Activated T-cell treated with anti-CD3 and anti-CD28 coated beads, Interleukin-2, amount 50 U/mL, for 1 hour (primary cell): ENCODE measurements at places on chromosomes 7 and 10.

DNA sequence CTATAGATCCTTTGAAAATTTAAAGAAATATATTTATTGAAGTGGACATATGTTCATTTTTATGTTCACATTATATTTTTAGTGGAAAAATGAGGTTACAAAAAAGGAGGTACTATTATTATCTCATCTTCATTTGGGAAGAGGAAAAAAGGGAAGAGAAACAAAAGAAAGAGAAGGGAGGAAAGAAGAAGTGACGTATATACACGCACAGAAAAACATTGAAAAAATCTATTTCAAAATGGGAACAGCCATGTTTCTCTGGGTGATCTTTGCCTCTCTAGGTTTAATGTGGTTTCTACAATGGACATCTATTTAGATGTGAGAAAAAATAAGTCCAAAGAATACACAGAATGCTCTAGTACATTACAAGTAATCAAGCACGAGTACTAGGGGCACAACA is 14.8 kb downstream of the ANK3 start:
- DNase-seq = no peak

GRCh38 chr10:33052263-33052875 is 94.3 kb upstream of the ITGB1 start:
- DNase-seq = no peak

GRCh38 chr7:157876469-157877285 is 539.9 kb downstream of the DNAJB6 start:
- DNase-seq = no peak

DNA sequence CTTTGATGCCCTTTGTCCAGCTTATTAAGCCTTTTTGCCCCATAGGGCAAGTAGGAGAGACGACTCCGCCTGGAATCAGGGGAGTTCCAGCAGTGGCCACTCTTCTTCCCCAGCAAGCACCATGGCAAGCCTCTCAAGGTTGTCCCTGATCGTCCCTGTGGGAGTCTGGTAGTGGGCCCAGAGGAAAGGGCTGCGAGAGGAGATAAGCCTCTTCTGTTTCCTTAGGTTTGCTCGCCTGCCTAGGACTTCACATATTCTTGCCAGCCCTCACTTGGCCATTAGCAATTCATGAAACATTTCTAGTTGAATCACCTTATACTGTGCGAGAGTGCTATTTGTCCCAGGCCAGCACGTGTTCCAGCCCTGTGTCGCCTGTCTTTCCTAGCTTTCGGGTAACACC is 47.8 kb upstream of the CPN1 start:
- DNase-seq = no peak

- no peak for DNase-seq
Observed at GRCh38 chr10:91013985-91014384, 93.1 kb upstream of the ANKRD1 start.

DNA sequence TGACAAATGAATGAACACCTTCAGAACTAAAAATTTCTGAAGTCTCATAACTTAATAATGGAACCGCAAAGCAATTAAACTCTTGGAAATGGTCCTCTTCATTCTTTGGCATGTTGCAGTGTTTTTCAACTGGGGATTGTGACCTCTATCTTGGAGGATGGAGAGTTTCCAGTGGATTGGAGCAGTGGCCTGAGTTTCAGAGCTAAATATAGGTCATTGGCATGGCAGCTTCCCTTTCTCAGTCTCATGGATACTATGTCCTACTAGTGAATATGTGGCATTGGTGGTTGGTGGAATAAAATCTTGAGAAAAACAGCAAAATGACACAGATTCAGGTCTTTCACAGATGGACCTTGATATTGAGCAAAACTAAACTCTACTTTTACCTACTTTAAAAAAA is 24.1 kb upstream of the EPC1 start:
- DNase-seq = no peak

- no peak for DNase-seq
Observed at GRCh38 chr10:13206546-13207443, 27.4 kb downstream of the UCMA start.

DNA sequence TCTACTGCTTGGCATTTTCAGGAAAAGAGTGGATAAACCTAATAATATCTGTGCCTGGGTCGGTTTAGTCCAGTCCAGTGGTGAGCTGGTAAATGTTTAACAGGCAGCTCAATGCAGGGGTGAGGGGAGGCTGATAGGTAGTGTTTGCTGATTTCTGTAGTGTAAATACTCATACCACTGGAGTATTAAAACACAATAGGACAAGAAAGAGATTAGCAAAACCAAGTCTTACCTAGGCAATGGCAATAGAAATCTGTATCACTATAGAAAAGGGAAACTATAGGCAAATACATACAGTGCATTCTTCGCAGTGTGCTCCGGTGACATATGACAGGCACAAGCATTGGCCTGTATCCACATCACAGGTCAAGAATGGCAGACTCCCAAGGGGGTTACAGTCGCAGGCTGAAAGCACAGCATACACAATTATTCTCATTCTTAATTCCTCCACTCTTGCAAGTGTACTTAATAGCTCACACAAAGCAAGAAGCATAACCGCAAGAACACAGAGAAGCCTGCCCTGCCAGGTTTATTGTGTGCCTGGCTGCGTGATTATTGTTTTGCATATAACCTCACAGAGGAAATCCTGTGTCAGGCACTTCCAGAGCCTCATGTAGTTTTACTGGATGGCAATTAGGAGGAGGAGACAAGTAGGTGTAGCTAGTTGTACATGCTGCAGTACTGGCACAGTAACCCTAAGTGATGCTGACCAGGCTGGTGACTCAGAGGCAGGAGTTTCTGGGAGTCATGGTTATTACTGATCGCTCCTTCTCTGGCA is 35.0 kb downstream of the LAMB4 start:
- no peak for DNase-seq

GRCh38 chr7:7119729-7120128 is 62.6 kb upstream of the C1GALT1 start:
- DNase-seq = no peak

DNA sequence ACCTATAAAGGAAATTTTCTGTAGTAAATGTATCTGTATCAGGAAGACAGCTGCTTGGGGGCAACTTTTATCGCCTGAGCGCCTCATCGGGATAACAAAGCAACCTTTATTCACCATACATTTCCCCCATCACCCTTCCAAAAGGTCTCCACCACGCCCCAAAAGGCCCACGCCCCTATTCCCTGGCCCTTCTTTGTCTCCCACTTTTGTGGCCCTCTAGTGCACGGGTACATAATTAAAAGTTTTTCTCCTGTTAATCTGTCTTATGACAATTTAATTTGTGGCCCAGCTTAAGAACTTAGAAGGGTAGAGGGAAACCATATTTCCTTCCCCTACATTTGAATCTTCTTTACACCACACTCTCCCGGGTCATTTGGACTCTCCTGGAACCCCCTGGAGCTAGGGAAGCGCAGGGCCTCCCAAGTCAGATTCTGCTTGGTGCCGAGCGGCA is 625 bp downstream of the RP9 start:
- DNase-seq = peak; percentile 28

- no peak for DNase-seq
Observed at GRCh38 chr10:89164080-89164479, 43.0 kb downstream of the CH25H start.

- no peak for DNase-seq
Observed at GRCh38 chr10:19628767-19629560, 187.3 kb upstream of the PLXDC2 start.

- no peak for DNase-seq
Observed at GRCh38 chr10:122699796-122700455, at the start of gene C10orf120. C10orf120 (minus strand) TSS chr10:122699846; CDS start chr10:122699790, 56 bp downstream.

GRCh38 chr10:48291190-48291589 is 15.3 kb upstream of the MAPK8 start:
- DNase-seq = no peak

DNA sequence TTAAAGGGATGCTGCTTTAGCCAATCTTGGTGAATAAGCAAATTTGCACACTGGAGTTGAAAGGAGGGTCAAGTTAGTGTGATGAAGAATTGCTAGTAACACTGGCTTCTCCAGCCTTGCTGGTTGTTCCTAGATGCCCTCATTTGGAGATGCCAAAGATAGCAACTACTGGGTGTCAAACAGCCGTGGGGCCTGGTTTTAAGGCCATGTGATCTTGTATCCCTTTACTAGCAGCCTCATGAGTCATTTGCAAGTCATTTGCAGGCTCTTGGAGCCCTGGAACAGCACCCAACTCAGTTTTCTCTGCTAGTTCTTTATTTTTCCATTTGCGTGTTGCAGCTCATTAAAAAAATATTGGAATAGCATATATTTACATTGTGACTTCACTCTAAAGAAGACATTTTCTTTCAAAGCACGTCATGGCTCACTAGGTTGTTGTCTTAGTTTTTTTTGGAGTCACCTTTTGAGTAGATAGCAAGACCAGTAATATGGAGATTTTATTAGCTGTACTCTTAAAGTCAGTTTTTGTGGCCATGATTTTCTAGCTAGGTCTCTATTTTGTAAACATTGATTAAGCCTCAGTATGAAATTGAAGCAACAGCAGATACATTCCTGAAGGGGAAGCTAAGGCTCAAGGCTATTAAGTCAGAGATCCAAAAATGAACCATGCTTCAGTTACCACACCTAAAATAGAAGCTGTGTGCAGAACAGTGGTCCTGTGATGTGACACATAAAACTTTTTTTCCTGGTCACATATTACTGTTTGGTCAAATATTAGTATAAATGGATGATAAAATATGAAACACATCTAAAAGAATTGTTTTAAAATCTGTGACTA is 1.3 kb downstream of the LSMEM1 start:
- no peak for DNase-seq

DNA sequence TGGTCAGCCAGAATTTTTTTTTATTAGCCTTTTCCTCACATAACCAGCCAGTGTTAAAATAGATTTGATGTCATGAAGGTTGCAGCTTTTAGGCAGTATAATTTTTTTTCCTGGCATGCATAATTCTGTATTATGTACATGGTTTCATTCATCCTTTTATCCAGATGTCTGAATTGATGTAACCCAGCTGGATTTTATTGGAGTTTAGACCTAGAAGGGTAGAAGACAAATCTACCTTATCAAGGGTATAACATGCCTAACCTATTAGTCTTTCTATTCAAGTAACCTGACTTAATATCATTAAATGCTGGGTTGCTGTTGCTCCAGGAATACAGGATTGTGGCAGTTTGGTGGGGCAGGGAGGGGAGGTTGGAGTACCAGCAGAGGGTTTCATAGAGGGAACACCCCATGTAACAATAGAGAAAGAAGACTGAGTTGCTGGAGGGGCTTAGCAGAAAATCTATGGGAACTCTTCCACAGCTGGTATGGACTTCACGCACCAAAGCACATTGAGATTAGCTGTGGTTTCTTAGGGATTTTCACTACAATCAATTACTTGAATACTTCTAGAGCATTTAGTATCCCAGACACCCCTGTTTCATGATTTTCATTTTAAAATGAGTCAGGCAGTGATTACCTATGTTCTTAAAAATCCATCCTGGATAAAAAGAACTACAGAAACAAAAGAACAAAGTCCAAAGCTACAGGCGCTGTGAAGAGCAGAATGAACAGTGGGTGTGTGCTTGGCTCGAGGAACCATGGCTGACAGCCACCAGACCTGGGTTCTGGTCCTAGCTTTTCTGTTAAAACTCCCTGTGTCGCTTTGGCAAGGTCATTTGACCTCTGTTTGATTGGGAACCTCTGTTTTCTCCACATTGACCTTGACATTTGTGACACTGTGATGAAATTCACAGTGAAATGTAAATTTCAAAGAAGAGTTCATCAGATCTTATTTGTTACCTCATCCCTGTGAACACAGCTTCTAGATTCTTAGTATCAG is 93.5 kb downstream of the CREM start:
- no peak for DNase-seq

- DNase-seq = no peak
Observed at GRCh38 chr7:13265271-13265670, 577.8 kb downstream of the ARL4A start.

- no peak for DNase-seq
Observed at GRCh38 chr10:70585578-70586169, 16.9 kb downstream of the PRF1 start.

GRCh38 chr7:157668884-157669767 is 332.3 kb downstream of the DNAJB6 start:
- no peak for DNase-seq

GRCh38 chr10:73907841-73908517 is 3.0 kb upstream of the PLAU start:
- no peak for DNase-seq

DNA sequence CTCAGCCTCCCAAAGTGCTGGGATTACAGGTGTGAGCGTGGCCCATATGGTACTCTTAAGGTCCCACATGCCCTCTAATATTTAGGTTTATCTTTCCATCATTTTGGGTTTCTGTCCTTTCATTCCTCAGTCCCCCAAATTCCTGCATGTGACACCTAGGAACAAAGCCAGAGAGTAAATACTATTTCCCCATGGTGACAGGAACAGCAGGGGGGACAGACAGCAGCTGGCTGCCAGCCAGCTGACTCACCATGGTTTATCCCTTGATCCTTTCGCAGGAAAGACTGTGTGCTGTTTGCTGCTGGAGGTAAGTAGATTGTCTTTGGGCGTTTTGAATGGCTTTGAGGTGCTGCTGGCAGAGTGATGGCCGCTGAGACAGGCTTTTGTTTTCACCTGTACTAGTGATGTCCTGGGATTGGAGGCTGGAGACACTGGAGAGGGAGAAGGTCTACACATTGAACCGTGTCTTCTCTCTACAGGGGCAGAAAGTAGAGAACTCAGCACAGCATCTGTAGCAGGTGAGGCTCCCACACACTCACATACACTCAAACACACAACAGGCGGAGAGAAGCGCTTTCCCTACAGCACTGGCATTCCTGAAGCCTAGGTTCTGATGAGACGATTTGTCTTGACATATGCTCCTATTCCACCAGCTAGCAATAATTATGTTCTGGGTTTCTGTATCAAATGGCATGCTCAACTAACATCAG is 83.7 kb upstream of the EFCAB10 start:
- DNase-seq = no peak

- no peak for DNase-seq
Observed at GRCh38 chr7:179948-180694, 12.2 kb upstream of the FAM20C start.

DNA sequence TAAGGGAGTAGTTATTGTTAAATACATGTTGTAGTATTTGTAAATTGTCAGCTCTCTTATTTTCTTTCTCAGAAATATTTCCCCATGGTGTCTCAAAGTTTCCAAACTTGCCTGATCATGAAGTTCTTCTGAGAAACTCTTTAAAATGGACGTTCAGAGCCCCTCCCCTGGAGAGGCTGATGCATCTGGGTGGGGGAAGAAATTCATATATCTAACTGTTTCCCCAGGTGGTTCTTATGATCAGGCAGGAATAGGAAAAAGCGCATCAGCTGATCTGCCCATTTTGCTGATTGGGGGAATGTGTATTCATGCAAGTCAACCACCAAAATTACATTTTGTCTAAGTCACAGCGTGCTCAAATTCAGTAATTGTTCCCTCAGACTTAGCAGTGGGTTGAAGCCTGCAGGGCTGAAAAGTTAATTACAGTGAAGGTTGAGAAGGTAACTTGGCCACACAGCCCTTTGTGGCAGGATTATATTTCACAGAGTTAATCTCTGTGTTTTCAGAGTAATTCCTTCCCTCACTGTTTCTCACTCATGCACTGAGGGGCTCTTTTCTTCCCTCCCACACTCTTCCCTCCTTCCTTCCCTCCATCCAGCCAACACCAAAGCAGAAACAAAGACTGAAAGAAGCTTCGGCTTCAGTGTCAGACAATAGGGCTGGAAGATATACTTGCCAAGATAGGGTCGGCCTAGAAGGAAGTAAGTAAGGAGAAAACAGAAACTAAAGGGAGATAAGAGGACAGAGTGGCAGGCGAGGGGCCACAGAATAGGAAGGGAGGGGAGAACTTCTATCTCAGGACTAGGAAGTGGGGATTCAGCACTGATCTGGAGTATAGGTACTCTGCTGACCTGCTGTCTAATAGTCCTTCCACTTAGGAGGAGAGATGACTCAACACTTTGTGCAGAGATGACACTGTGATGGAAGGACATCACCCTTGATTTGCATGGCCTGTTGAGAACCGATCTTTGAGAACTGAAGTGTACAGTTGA is 50.5 kb upstream of the STARD3NL start:
- no peak for DNase-seq

- DNase-seq = no peak
Observed at GRCh38 chr7:52956379-52956915, 79.0 kb upstream of the POM121L12 start.
